CD4-positive, CD25-positive, alpha-beta regulatory T cell (primary cell): ENCODE measurements at places on chromosomes 5 and 9. TPM values are rescaled to one million over a fixed set of nuclear protein-coding genes. Genes with fewer than 3 reads are reported as not detected.
A peak's percentile ranks its signal among the peaks of the same experiment; 100 is the strongest.

PAM gene
- polyA plus RNA-seq: 22.9 TPM

THBS4 gene
- polyA plus RNA-seq: not detected

DNA sequence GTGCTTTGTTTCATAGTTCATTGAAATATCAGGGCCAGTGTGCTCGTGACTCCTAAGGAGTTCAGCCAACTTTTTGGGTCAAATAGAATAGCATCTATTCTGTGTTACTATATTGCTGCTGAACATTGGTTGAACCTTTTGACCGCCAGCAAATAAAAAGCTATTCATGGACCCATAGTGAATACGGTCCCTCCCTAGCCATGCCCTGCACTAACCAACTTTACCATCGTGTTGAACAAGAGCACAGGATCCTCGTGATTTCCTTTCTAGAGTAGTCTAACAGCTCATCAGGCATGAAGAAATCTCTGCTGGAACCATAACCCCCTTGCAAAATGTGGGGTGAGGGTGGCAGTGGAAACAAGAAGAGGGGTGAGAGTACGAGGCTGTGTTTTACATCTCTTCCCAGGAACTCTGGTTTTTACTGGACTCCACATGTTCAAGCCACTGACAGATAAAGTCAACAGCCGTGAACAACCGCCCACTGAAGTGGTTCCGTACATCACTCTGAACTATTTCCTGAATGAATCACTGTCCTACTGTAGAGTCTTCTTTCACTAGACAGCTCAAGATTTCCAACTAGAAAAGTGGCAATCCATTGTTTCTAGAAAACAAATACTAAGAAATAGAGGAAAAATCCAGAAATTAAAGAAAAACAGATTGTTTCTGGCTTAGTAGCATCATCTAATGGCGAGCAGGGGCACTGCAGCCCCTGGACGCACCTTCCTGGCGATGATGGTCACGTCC is 70.1 kb upstream of the SPATA31E1 start:
- no peaks in the 10 kb centered on the region for H3K36me3 ChIP-seq
- no peak overlapping the region for H3K4me3 ChIP-seq
- no peaks in the 10 kb centered on the region for H3K4me1 ChIP-seq
- DNase-seq: peak; percentile 8
- no peaks in the 10 kb centered on the region for H3K27me3 ChIP-seq

SUSD1 gene
- 7.0 TPM for polyA plus RNA-seq

- no peaks in the 10 kb centered on the region for H3K36me3 ChIP-seq
- H3K27me3 ChIP-seq: no peaks in the 10 kb centered on the region
- DNase-seq: no peak
- H3K4me1 ChIP-seq: no peaks in the 10 kb centered on the region
Measured at GRCh38 chr5:57911438-57911837, 428.8 kb upstream of the ACTBL2 start.

GRCh38 chr9:93159601-93160471 is 24.1 kb upstream of the WNK2 start:
- H3K4me1 ChIP-seq: peaks cover 8% of the 10 kb centered on the region
- H3K27ac ChIP-seq: no peak overlapping the region
- H3K27me3 ChIP-seq: no peaks in the 10 kb centered on the region
- H3K4me3 ChIP-seq: no peak overlapping the region
- no peaks in the 10 kb centered on the region for H3K36me3 ChIP-seq

DNA sequence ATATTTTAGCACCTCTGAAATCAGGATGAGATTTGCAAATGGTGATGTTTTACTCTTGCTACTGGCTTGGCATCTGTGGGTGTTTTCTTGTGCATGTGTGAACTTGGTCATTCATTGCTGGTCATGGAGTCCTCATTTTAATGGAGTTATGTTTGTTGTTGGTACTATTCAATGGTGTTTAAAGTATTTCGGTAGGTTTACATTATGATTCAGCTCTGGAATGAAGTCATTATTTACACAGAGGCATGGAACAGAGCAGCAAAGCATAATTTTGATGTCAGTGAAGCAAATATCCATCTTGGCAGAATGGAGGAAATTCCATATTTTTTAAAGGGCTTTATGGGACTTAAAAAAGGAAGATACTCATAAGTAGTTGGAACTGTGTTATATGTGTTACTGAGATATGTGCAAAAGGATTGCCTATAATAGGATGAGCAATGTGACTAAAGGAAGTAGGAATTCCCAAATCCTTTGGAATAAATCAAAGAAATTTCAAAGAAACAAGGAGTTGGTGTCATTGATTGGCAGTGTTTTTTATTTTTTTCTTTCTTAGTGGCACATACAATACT is 147.4 kb downstream of the ACTBL2 start:
- H3K4me3 ChIP-seq: no peak overlapping the region
- DNase-seq: no peak
- H3K27me3 ChIP-seq: no peaks in the 10 kb centered on the region
- H3K27ac ChIP-seq: no peak overlapping the region
- no peaks in the 10 kb centered on the region for H3K36me3 ChIP-seq

NRG2 gene
- polyA plus RNA-seq: not detected

- no peak overlapping the region for H3K4me3 ChIP-seq
- peaks cover 2% of the 10 kb centered on the region for H3K27me3 ChIP-seq
- H3K36me3 ChIP-seq: no peaks in the 10 kb centered on the region
- no peak overlapping the region for H3K27ac ChIP-seq
- H3K4me1 ChIP-seq: no peaks in the 10 kb centered on the region
- DNase-seq: no peak
Measured at GRCh38 chr5:115686051-115686737, 60.4 kb upstream of the TMED7 start.

PPP2R2B gene
- 14.5 TPM for polyA plus RNA-seq

- no peak overlapping the region for H3K4me3 ChIP-seq
- H3K36me3 ChIP-seq: no peaks in the 10 kb centered on the region
- H3K27me3 ChIP-seq: no peaks in the 10 kb centered on the region
- H3K27ac ChIP-seq: no peak overlapping the region
- no peaks in the 10 kb centered on the region for H3K4me1 ChIP-seq
Measured at GRCh38 chr5:117588611-117589010, 1014.0 kb upstream of the SEMA6A start.

GRCh38 chr5:150241298-150242160 is 48.0 kb downstream of the CAMK2A start:
- H3K4me3 ChIP-seq: no peak overlapping the region
- H3K36me3 ChIP-seq: no peaks in the 10 kb centered on the region
- DNase-seq: no peak
- H3K4me1 ChIP-seq: no peaks in the 10 kb centered on the region

DNA sequence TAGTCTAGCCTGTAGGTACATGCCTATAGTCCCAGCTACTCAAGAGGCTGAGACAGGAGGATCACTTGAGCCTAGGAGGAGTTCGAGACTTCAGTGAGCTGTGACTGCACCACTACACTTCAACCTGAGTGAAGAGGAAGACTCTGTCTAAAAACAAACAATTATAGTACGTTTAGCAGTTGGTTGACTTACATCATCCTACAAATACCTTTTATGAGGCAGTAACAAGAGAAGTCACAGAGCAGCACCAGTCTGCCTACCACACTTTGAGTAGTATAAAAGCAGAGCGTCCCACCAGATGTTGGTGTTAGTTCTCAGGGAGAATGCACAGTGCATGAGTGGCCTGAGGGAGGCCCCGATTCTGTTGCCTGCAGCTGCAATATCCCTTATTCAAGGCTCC is 16.1 kb downstream of the ZFR start:
- no peaks in the 10 kb centered on the region for H3K27me3 ChIP-seq
- H3K4me1 ChIP-seq: peaks cover 5% of the 10 kb centered on the region
- no peak for DNase-seq
- peaks cover 26% of the 10 kb centered on the region for H3K36me3 ChIP-seq
- no peak overlapping the region for H3K4me3 ChIP-seq

DNA sequence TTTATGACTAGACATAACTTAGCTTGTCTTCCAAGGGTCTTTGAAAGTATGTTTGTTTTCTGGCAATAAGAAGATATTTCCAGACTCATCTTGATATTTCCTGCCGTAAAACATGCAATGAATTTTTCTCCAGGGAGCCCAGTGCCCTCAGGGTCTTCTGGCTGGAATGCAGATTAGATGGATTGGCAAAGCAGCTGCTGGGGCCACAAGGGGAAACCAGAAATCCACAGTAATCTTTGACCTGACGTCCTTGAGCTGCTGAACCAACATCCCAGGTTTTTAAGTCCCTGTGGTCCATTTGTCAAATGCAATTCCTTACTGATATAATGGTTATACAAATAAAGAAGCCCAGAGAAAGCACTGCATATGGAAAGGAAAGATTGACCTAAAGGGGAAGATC is 93.0 kb downstream of the THBS4 start:
- DNase-seq: no peak
- no peak overlapping the region for H3K27ac ChIP-seq
- H3K4me1 ChIP-seq: peaks cover 6% of the 10 kb centered on the region
- no peaks in the 10 kb centered on the region for H3K36me3 ChIP-seq

- H3K36me3 ChIP-seq: peaks cover 2% of the 10 kb centered on the region
- no peaks in the 10 kb centered on the region for H3K27me3 ChIP-seq
- peak overlapping the region; percentile 27 for H3K4me3 ChIP-seq
Measured at GRCh38 chr9:83699615-83700014, 8.1 kb downstream of the UBQLN1 start.

DNA sequence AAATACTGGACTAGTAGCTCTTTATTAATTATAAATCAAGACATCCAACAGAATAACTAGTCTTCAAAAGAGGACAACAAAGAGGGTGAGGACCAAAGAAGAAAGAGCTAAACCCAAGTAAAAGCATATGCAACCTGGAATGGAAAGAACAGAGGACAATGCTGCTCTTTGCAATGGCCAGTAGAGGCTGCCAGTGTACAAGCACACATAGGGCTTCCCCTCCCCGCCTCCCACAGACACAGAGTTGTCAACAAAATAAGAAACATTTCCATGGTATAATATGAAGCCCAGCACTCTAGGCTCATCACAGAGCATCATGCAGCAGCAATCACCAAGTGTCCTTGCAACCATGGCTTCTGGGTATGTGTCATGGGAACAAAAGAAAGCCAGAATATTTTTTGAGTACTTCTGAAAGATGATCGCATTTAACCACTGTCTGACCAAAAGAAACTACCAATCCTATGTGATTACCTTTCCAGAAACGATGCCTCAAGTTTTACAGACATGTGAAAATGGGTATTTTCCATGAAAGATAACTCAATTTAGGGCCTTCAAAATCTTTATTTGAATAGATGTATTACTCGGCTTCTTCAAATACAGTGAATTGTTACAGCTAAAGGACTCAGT is 58.1 kb downstream of the RFX3 start:
- H3K4me1 ChIP-seq: peaks cover 7% of the 10 kb centered on the region
- no peak overlapping the region for H3K27ac ChIP-seq
- no peaks in the 10 kb centered on the region for H3K27me3 ChIP-seq
- peak; percentile 26 for DNase-seq
- no peaks in the 10 kb centered on the region for H3K36me3 ChIP-seq
- no peak overlapping the region for H3K4me3 ChIP-seq

DNA sequence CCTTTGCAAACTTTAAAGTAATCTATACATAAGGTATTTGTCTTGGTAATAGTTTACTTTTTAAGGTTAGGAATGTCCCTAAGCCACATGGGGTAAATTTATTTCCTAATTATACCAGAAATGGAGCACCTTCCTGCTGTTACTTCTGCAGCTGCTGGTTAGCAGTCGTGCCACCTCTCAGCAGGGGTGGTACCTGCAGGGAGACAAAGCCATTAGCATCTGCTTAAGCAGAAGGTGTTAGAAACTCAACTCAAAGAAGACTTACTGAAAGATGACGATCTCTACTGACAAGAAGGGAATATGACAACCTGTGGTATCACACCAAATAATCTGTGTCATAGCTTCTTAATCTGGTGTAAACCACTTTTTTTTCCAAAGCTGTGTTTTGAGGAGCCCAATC is 173.7 kb downstream of the BRINP1 start:
- no peak overlapping the region for H3K27ac ChIP-seq
- no peaks in the 10 kb centered on the region for H3K4me1 ChIP-seq
- no peaks in the 10 kb centered on the region for H3K36me3 ChIP-seq
- H3K27me3 ChIP-seq: no peaks in the 10 kb centered on the region
- no peak overlapping the region for H3K4me3 ChIP-seq

PCDHGB6 gene
- polyA plus RNA-seq: not detected

DNA sequence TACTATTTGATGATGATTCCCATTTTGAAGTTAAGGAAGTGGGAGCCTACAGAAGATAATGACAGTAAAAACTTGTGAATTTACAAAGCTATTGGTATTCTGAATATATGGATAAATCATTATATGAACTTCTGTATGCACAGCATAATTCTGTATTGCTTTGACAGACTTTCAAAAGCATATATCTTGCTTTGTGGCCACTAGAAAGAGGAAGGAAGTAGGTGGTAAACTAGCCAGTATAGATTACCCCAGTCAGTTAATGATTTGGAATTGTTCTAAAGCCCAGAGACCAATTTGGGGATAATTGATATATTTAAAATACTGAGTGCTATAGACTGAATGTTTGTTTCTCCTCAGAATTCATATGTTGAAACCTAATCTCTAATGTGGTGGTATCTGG is 53.0 kb downstream of the NR2F1 start:
- no peaks in the 10 kb centered on the region for H3K36me3 ChIP-seq
- no peak for DNase-seq
- H3K4me1 ChIP-seq: no peaks in the 10 kb centered on the region
- H3K4me3 ChIP-seq: no peak overlapping the region
- H3K27me3 ChIP-seq: no peaks in the 10 kb centered on the region

DNA sequence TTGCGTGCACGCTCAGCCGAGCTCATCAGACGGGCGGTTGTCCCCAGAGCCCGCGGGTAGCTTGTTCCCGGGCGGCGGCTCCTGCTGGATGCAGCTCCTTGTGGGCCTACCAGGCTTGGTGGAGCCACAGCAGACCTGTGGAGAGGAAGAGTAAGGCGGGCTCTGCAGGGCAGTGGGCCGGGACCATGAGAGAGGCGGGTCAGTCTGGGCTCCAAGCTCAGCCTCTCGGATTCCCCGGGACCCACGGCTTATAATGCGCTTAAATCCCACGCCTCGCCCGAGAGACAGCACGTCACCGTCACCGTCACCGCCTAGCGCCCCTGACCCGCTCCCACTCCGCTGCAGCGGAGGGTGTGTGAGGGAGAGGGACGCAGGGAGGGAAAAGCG is 1.9 kb upstream of the ANKRD18A start:
- H3K36me3 ChIP-seq: no peaks in the 10 kb centered on the region
- no peak for DNase-seq
- H3K4me1 ChIP-seq: peaks cover 27% of the 10 kb centered on the region
- peaks cover 12% of the 10 kb centered on the region for H3K27me3 ChIP-seq
- peak overlapping the region; percentile 26 for H3K4me3 ChIP-seq
- H3K27ac ChIP-seq: no peak overlapping the region

DNA sequence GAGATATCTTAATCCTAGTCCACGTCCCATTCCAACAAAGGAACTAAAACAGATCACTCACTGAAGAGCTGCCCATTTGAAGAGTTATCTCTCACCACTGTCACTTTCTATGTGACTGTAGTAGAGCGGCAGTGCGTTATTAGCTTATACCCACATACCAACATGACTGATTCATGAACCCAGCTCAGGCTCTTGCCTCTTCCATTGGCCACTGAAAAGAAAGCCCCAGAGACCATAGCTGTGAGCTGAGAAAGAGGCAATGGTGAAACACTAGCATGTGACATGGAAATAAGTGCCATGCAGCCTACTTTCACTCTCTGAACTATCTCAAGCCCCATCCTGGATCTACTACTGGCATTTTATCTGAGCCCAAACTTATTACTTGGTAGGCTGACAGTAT is 151.7 kb upstream of the MOCS2 start:
- H3K4me1 ChIP-seq: no peaks in the 10 kb centered on the region
- no peak overlapping the region for H3K27ac ChIP-seq
- H3K4me3 ChIP-seq: no peak overlapping the region
- DNase-seq: no peak

PCDHAC1 gene
- not detected for polyA plus RNA-seq

- no peak overlapping the region for H3K4me3 ChIP-seq
- no peaks in the 10 kb centered on the region for H3K36me3 ChIP-seq
- H3K27ac ChIP-seq: no peak overlapping the region
- H3K27me3 ChIP-seq: no peaks in the 10 kb centered on the region
Measured at GRCh38 chr5:55108661-55109060, 6.2 kb downstream of the GZMA start.
